ENCODE measurements at places on chromosomes 5 and 9.

GRCh38 chr5:36174119-36174518 is 22.2 kb downstream of the SKP2 start:
- no peak for DNase-seq

DNA sequence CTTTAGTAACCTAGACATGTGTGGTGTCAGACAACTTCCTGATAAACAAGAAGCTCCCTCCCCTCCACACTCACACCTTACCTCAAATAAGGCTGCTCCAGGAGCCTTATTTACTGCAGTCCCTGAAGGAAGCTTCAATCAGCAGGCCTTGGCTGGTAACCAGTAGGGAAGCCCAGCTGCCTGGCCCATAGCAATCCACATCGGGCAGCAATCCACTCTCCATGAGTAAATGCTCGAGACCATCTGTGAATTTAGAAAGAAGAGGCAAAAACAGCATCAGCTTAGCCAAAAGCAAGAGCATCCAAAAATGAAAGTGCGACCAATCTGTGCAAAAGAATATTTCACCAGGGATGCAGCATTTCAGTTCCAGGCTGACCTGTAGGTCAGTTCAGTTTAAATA is 213.3 kb upstream of the TUSC1 start:
- no peak for DNase-seq

DNA sequence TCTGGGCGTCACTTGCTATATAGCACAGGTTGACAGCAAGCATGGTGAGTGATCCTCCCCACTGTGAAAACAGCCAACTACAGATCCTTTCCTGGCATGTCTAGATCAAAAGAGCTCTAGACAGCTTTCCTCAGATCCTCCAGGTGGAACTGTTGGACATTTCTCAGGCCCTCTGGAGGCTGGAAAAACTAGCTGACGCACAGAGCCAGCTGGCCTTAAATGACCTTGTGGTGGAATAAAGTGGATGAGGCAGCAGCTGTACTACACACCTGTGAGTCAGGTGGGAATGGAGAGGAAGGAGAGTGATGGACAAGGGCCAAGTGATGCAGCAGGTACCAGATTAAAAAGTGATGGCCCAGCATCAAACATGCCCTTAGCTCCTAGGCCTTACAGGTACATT is 172.7 kb downstream of the TRIM32 start:
- DNase-seq = no peak

DNA sequence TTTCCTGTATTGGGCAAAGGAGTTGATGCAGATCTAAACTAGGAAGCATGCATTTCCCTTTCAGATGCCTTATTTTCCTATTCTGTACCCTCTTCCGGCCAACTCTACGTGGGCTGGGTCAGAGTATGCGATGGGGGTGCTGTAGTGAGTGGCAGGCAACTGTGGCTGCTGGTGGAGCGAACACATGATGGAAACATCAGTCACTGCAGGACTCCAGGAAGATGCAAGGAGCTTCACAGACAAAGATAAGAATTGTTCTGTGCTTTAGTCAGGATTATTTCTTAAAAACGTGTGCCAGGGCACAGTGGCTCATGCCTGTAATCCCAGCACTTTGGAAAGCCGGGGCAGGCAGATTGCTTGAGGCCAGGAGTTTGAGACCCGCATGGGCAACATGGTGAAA is 75.1 kb downstream of the PSAT1 start:
- no peak for DNase-seq

- DNase-seq = no peak
Observed at GRCh38 chr9:36029202-36029601, 7.5 kb upstream of the RECK start.

DNA sequence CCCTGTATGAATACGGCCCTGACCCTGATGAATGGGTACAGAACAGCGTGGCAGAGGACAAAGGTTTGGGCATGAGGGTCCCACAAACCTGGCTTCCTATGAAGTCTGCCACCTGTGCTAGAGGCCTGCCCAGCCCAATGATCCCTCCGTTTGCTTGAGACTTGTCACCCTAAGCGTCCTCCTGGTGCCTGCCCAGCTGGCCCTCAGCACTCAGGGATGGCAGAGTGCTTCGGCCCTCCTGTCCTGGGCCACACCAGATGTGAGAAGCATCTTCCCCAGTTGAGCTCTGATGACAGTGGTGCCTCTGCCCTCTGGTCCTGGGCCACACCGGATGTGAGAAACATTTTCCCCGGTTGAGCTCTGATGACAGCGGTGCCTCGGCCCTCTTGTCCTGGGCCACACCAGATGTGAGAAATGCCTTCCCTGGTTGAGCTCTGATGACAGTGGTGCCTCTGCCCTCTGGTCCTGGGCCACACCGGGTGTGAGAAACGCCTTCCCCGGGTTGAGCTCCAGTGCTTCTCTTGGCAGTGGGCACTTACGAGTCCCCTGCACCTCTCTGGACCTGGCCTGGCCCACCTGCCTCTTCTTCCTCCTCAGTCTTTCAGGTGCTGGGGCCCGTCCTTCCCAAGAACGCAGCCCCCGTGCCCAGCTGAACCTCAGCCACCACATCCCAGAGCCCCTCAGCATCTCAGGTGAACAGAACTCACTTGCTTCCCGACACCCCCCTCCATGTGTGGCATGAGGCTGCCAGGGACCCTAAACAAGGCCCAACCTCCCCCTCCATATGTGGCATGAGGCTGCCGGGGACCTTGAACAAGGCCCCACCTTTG is 253.1 kb upstream of the IRX1 start:
- DNase-seq = no peak

GRCh38 chr5:81225463-81225862 is 7.7 kb upstream of the CKMT2 start:
- no peak for DNase-seq

- DNase-seq = no peak
Observed at GRCh38 chr9:121609822-121610637, 41.4 kb upstream of the DAB2IP start.

- no peak for DNase-seq
Observed at GRCh38 chr5:173823721-173824567, 64.2 kb upstream of the CPEB4 start.

- DNase-seq = no peak
Observed at GRCh38 chr5:36755920-36756488, 120.6 kb upstream of the NIPBL start.

DNA sequence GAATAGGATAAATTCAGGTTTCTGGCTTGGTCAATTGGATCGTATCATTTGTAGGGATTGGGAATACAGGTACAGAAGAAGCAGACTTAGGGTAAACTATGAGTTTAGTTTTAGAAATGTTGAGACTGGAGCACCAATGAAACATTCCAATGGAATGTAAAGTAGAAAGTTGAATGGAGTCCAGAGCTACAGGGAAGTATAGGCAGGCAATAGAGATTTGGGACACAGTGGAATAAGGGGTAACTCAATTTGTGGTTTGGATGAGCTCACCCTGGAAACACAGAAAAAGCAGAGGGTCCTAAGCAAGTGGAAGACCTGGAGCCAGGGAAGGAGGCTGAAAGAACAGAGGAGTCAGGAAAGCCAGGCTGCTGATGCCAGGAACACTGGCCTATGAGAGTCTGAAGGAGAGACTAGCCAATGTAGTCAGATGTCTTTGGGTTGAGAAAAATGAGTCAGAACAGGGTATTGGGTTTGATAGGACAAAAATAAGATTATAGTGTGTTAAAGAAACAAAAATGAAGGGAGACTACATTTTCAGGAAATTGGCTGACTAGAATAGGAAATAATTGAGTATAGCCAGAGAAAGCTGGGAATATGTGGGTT is 72.8 kb downstream of the STARD4 start:
- DNase-seq = no peak
